Stimulated activated CD4-positive, alpha-beta T cell treated with anti-CD3 and anti-CD28 coated beads, Interleukin-4, amount 100 ng/mL, for 24 hours (primary cell): ENCODE measurements at places on chromosomes 16 and 17.

GRCh38 chr16:57637020-57637419, 8.6 kb downstream of the ADGRG1 start:
- no peak for DNase-seq

DNA sequence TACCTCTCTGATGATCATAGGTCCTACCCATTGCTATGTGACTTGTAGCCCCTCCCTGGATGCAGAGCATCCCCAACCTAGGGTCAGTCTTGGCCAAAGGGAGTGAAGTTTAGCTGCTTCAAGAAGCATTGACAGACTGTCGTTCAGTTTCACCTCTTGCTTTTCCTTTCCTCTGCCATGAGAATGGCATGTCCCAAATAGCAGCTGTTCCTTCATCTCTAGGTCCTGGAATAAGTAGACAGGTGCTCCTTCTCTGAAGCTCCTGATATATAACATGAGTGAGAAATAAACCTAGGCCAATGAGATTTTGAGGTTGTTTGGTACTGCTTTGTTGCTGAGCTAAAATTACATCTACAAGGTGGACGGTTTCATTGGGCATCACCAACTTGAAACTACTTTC, 204.5 kb upstream of the CACNG5 start:
- no peak for DNase-seq

GRCh38 chr16:68367030-68367429, 56.2 kb downstream of the PRMT7 start:
- DNase-seq, result peak; percentile 34

GRCh38 chr16:69611103-69611640, 45.4 kb downstream of the NFAT5 start:
- no peak for DNase-seq

GRCh38 chr16:20744922-20745440, 3.4 kb upstream of the THUMPD1 start:
- DNase-seq, result no peak

GRCh38 chr17:34118564-34118963, 136.5 kb upstream of the CCL2 start:
- no peak for DNase-seq

DNA sequence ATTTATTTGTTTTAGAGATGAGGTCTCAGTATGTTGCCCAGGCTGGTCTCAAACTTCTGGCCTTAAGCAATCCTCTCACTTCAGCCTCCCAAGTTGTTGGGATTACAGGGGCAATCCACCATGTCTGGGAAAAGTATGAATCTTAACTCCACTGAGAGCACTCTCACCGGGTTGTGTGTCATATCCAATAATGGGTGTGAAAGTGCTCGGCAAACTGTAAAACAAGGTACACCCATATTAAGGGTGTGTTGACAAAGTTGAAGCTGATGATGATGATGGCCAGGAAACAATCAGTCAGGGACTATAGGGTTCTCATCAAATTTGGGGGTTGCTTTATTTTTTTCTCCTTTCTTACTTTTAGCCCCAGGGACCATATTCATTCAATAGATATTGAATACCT, 25.3 kb upstream of the TMC5 start:
- DNase-seq, result no peak

- DNase-seq, result no peak
Observed at GRCh38 chr17:17298108-17298507, 5.1 kb upstream of the NT5M start.

- no peak for DNase-seq
Observed at GRCh38 chr17:34706029-34706428, 126.6 kb downstream of the TMEM132E start.
